ENCODE measurements at places on chromosomes 13 and 19.
A peak's percentile ranks its signal among the peaks of the same experiment; 100 is the strongest.

DNA sequence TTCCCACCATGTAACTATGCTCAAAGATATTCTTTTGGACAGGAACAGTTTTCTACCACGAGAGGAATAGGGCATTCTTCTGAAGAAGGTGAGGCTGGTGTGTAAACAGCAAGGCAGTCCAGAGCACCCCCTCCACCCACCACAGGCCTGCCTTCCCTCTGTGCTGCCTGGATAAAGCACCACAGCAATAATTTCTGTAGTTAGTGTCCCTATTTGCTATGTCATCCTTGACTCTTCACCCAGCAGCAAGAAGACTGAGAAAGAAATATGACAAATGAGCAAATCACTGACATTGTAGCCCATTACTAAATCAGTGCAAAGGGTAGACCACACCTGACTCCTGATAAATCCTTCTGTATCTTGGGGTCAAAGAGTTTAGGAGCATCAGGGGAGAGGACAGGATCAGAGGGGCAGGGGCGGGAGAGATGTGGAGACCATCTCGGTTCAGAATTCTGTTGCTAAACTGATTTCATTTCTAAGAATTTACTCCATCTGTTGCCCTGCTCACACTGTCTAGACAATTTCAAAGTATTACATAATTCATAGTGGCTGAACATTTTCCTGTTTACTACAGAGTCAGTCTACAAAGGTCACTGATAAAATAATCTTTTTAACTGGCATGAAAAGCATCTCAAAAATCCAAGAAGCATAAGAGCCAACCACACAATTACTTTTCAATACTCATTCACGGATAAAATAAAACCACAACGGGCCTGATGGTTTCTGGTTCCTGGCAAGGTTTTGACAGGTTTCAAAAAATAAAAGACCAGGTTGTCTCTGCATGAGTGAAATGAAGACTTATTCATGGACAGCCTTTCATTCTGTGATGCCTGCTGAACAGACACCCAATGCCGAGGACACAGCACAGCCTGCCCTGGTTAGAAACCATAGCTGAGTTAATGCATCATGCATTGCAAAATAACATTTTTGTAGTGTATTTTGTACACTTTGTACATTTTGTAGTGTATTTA lies 88.4 kb upstream of the IRS2 start:
- DNase-seq, result no peak

GRCh38 chr19:10068205-10068604 lies 17.9 kb upstream of the SHFL start:
- no peak for DNase-seq

- no peak for DNase-seq
Observed at GRCh38 chr13:71219698-71220415, 647.1 kb downstream of the DACH1 start.

GRCh38 chr13:60303166-60303565 lies 93.9 kb upstream of the TDRD3 start:
- DNase-seq, result no peak

- DNase-seq, result no peak
Observed at GRCh38 chr13:86729206-86729605, 930.0 kb upstream of the SLITRK6 start.

DNA sequence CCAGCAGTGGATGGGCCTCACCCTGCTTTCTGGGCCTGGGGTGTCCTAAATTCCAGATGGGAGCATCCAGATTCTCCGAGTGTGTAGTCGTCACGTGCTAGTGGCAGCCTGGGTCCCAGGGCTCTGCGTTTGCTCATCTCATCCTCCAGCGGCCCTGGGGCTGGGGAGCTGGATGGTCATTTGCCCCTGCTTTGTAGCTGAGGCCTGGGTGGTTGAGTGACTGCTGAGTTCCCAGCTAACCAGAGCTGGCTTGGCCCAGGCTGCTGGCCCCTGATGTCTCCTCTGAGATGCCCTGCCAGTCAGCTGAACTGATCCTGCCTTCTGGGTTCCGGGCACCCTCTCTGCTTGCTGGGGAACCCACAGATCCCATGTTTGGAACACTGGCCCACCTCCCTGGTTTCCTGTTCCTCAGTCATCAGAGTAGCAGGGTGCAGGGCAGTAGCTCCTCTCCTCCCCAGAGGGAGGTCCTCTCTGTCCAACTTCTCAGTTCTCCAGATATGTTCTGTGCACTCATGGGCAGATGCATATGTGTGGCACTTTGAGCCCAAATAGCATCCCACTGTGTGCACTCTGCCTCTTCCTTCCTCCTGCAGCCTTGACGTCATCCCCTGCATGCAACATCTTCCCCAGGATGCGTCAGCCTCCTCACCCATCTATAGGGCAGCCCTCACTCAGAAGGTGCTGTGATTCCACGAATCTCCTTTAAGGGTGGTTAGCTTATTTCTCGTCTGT lies 22.4 kb upstream of the CRTC1 start:
- no peak for DNase-seq

DNA sequence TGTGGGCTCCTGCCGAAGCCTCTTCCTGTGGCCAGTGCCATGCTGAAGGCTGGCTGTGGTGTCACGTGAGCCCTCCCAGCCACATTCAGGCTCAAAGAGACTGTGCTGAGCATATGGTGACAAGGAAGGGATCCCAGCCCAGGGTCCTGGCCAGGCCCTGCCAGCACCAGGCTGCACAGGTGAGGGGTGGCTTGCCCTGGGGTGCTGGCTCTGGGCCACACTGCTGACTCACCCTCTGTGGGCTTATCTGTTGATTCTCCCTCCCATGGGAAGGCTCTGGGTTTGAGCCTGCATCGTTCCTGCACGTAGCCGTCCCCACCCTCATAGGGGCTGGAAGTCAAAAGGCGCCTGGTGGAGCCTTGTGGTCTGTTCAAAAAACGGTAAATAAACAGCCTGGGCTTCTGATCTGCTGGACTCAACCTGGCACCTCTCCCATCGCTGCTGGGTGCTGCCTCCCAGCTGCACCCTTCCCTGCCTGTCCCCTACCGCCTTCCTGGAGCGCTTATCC lies 31.1 kb downstream of the DNM2 start:
- DNase-seq, result peak; percentile 42

DNA sequence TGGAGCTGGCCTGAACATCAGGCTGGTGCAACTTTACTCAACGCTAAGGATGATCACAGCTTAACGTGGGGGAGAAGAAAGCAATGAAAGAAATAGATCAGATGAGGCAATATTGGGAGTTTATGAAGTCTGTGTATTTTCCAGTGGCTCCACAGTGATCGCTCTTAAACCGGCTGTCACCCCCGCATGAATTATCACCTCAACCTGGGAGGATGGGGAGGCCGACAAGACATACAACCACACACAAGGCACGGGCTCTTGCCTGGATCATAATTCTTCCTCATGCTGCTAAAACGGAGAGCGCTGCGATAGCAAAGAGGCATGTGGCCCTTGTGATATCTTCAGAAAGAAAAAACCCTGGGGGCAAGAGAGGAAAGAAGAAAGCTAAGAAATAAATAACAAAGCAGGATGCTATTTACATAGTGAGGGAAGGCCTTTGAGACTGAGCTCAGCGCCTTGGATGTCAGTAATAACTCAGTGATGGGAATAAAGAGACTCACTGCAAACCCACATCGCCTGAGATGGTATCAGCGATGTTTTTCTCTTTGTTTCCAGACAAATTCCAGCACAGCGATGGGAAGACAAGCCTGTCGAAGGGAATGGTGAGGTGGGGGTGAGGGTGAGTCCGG lies 19.1 kb upstream of the CHST8 start:
- no peak for DNase-seq

DNA sequence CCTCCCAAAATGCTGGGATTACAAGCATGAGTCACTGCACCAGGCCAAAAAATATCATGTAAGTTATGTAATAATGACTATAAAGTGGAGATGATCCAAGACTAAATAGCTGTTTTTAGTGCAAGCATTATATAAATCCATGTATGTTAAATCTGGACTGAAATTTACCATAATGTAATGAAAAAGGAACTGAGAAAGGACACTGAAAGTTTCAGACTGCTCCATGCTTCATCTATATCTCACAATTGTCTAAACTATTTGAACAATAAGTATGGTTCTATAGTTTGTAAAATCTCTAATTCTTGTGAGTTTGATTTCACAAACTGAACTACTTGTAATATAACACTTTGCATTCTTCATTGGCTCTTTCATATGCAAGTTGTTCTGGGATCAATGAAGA lies 2299.5 kb downstream of the PCDH9 start:
- no peak for DNase-seq

DNA sequence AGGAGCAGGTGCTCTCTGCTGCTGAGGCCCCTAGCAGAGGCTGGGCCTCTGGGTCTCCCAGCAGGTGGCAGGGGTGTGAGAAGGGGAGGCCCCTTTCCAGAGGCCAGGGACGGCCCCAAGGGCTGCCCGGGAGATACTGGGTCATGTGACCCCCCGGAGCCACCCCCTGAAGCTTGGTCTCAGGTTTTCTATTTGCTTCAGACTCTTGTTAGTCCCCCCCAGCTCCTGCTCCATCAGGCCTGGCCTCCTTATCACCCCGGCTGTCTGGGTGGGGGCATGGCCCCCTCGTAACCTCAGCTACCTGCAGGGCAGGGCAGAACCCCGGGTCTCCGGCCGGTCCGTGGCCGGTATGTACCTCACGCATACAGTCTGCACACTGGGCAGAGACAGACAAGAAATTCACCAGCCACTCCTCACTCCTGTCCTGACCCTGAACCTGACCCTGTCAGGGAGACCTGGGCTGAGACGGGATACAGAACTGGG lies 13.2 kb upstream of the TCF3 start:
- no peak for DNase-seq

DNA sequence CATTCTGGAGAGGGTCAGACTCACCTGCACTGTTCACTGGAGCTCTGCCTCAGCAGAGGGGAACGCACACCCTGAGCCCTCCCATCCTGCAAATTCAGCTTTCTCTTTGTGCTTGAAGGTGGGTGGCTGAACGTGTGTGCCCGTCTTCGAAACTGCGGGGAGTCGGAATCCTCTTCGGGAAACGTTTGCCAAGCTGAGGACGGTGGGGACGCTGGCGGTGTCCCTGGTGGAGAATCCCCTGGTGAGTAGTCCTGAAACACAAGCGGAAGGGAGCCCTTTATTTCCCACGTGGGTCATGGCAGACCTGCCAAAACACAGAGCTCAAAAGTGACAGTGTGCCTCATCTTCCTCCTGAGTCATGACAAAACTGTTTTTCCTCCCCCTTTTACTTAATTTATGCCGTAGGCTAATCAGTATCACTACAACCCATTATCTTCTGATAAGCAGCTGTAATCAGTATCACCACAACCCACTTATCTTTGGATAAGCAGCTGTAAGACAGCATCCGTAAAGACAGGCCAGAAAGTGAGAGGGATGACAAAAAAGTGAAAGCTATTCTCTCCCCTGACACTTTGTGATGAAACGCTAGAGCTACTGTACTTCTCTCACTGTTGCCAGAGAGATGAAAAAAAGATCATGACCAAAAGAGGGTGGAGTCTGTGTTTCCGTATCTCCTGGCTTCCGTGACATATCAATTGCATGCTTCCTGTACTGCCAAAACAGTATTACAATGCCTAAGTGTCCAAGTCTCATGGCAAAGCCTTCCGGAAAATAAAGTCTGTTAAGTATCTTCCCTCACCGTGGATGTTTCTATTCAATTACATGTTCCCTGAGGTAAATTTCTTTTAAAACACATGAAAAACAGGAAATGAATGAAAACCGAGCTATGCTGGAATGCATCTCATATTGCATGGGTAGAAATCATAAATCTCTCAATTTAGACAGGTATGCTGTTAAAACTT lies 155.5 kb downstream of the TBC1D4 start:
- peak; percentile 63 for DNase-seq

GRCh38 chr19:4445963-4446703 lies 11.5 kb downstream of the UBXN6 start:
- no peak for DNase-seq

GRCh38 chr19:28577233-28577632 lies 635.7 kb downstream of the UQCRFS1 start:
- no peak for DNase-seq

DNA sequence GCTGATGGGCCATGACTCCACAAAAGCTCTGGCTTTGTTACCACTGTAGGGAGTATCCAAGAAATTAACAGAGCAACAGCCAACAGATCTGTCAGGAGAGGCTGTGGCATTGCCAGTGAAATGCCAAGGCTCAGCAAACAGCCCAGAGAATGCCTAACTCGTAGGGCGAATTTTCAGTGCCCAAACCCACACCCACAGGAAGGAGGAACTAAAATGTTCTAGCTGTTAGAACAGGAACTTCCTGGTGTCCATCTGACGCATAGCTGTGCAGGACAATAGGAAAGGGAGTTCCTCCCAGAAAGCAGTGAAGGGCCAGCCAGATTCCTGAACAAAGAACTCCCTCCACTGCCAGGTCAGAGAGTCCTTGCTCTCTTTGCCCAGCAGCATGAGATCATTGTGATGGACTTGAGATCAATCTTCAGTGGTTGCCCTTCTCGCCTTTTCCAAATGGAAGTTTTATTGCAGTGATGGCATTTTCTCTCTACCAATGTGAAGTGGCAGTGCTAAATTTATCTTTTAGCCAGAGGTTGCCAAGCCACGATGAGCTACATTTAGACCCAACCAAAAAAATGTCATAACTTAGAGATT lies 224.2 kb upstream of the STARD13 start:
- DNase-seq, result no peak

- DNase-seq, result no peak
Observed at GRCh38 chr19:29708554-29709439, 6.3 kb downstream of the C19orf12 start.

DNA sequence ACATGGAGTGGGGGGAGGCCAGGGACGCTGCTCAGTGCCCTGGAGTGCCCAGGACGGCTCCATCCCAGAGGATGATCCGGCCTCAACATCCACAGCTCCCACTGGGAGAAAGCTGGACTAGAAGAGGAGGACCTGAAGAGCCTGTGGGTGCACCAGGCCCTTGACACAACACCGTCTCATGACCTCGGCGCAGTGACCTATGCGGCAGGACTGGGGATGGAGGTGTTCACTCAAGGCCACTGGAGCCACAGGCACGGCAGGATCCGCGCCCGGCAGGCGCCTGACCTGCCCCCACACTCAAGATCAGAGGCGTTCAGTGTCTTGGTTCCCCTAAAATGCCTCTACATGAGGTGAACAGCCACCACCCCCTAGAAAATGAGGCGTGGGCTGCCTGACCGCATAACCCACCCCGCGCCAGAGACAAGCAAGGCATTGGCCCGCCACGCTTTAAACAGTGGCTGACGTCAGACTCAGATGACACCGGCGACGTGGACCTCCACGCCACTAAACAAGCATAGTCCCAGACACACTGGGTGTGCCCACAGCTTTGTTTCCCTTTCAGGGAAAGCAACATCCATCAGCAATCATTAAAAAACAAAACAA lies 8.0 kb downstream of the SGTA start:
- no peak for DNase-seq

Measured in CD4-positive, alpha-beta T cell treated with Interleukin-17A for 4 hours (primary cell).